ENCODE measurements at places on chromosomes 4 and X.
A peak's percentile ranks its signal among the peaks of the same experiment; 100 is the strongest.

- H3K27me3 ChIP-seq: no peaks in the 10 kb centered on the region
- no peak overlapping the region for H3K27ac ChIP-seq
- no peak for DNase-seq
- H3K36me3 ChIP-seq: no peaks in the 10 kb centered on the region
- no peaks in the 10 kb centered on the region for H3K4me1 ChIP-seq
These were observed 205.4 kb upstream of the GK2 start for GRCh38 chr4:79613269-79613935.

DNA sequence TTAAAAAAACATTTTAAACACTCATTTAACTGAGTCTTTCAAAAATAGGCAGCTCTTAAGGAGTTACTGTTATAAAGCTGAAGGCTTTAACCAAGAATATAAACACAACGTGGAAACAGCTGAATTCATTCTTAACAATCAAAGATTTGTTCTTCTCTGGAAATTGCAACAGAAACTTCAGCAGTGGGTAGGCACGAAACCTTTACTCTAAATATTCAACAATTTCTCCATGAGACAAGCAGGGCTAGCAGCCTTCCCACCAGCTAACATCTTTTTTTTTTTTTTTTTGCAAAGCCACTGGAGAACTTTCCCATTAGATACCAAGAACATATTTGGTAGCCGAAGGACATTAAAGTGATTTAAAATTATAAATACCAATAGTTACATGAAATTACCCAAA lies 78.2 kb upstream of the PRSS48 start:
- no peak overlapping the region for H3K27ac ChIP-seq
- DNase-seq: no peak
- no peaks in the 10 kb centered on the region for H3K4me1 ChIP-seq
- no peaks in the 10 kb centered on the region for H3K36me3 ChIP-seq
- H3K27me3 ChIP-seq: no peaks in the 10 kb centered on the region

- no peak for DNase-seq
- no peak overlapping the region for H3K27ac ChIP-seq
- H3K4me3 ChIP-seq: no peak overlapping the region
- peaks cover 61% of the 10 kb centered on the region for H3K36me3 ChIP-seq
- no peaks in the 10 kb centered on the region for H3K27me3 ChIP-seq
These were observed 113.7 kb upstream of the NEXMIF start for GRCh38 chrX:75038925-75039324.

DNA sequence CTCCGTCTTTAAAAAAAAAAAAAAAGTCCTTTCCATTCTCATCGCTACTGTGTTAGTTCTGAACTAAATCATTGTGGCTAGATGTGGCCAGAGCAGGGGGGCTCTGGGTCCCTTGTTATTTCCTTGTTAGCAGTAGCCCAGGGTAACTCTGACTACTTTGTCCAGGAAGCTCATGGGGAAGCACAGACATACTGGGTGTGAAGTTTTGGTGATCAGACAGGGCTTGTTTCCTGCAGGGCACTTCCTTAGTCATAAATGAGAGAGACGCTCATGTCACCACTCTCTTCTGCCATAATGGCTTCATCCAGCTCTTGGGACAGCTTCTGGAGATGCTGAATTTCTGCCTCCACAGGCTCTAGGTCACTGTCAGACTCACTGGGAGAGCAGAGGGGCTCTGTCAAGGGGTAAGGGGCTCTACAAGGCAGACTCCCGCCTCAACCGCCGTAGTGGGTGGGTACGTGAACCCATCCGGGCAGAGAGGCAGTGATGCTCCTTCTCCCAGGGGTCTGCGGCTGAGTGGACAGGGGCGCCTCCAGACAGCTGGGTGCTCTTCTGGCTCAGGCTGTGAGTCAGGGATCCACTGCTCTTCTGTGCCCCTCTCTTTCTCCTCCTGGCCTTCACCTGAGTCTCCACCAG lies 12.9 kb downstream of the STIM2 start:
- DNase-seq: no peak
- no peak overlapping the region for H3K27ac ChIP-seq
- no peaks in the 10 kb centered on the region for H3K27me3 ChIP-seq
- no peak overlapping the region for H3K4me3 ChIP-seq
- peaks cover 7% of the 10 kb centered on the region for H3K36me3 ChIP-seq

DNA sequence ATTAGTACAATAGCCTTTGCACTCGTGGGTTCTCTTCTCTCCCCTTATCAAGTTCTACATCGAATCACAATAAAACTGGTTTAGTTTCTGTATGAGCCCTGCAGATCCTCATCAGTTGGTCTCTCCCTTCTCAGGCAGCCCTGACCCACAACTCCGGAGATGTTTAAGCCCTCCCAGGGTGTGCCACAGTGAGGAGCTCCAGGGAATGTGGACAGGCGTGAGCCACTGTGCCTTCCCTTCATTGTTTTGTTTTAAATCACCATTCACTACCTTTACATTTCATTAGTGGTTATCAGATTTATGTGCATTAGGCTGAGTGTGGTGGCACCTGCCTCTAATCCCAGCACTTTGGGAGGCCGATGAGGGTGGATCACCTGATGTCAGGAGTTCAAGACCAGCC lies 133.2 kb downstream of the LARP7 start:
- no peaks in the 10 kb centered on the region for H3K27me3 ChIP-seq
- H3K4me1 ChIP-seq: no peaks in the 10 kb centered on the region
- no peak overlapping the region for H3K4me3 ChIP-seq
- no peak overlapping the region for H3K27ac ChIP-seq
- H3K36me3 ChIP-seq: no peaks in the 10 kb centered on the region
- DNase-seq: no peak

GRCh38 chr4:75769036-75769435 lies 44.7 kb downstream of the USO1 start:
- no peaks in the 10 kb centered on the region for H3K27me3 ChIP-seq
- H3K36me3 ChIP-seq: peaks cover 49% of the 10 kb centered on the region
- no peaks in the 10 kb centered on the region for H3K4me1 ChIP-seq
- no peak overlapping the region for H3K27ac ChIP-seq
- no peak for DNase-seq

GRCh38 chr4:56757261-56757746 lies 64.2 kb downstream of the SPINK2 start:
- DNase-seq: no peak
- H3K36me3 ChIP-seq: no peaks in the 10 kb centered on the region
- H3K4me3 ChIP-seq: no peak overlapping the region

DNA sequence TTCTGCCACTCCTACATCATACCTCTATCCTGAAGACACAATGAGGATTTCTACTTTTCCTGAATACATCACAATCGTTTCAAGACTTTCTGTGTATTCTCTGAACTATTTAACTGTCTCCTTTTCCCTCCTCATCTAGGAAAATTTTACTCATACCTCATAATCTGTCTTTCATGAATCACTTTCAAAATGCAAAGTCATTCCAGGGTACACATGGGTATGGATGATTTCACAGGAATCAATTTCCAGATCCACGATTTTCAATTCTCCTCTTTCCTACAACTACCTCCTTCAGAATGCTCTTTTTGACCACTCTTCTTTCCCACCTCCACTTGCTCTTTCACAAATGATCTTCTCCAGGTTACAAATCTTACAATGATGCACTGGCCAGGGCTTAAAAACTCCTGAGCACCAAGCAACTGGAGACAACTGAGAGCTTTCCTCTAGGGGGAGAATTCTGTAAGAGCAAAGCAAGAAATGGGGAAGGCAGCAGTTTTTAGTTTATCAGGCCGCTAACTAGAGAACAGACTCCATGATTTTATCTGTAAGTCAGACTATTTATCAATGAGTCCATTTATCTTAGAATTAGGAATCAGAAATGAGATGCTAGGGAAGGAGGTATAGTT lies 116.4 kb downstream of the PPP3CA start:
- H3K4me1 ChIP-seq: no peaks in the 10 kb centered on the region
- H3K36me3 ChIP-seq: no peaks in the 10 kb centered on the region
- no peak for DNase-seq
- H3K4me3 ChIP-seq: no peak overlapping the region
- H3K27me3 ChIP-seq: no peaks in the 10 kb centered on the region
- H3K27ac ChIP-seq: no peak overlapping the region

DNA sequence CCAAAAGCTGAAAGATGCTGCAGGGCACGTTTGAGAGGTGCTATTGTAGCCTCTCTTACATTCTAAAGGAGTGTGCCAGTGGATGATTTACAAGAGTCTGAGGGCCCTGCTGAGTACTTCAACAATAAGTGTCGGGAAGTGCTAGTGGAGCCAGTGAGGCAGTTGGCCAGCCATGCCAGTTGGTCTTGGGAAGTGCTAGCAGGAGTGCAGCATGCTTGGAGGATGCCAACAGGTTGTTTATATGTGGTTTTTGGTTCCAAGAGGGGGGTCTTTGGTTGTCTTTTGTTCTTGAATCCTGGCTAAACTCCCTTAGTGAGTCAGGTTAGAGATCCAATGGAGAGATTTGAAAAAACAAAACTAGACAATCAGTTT lies 335.3 kb downstream of the PABPC4L start:
- H3K27me3 ChIP-seq: no peaks in the 10 kb centered on the region
- no peaks in the 10 kb centered on the region for H3K4me1 ChIP-seq
- no peaks in the 10 kb centered on the region for H3K36me3 ChIP-seq

- H3K4me3 ChIP-seq: no peak overlapping the region
- no peak overlapping the region for H3K27ac ChIP-seq
- no peaks in the 10 kb centered on the region for H3K27me3 ChIP-seq
- peaks cover 3% of the 10 kb centered on the region for H3K36me3 ChIP-seq
- peaks cover 10% of the 10 kb centered on the region for H3K4me1 ChIP-seq
- no peak for DNase-seq
These were observed 125.4 kb downstream of the ATXN3L start for GRCh38 chrX:13194291-13195103.

- no peaks in the 10 kb centered on the region for H3K27me3 ChIP-seq
- no peak overlapping the region for H3K4me3 ChIP-seq
- no peak overlapping the region for H3K27ac ChIP-seq
- H3K36me3 ChIP-seq: no peaks in the 10 kb centered on the region
- no peak for DNase-seq
These were observed 33.9 kb downstream of the POF1B start for GRCh38 chrX:85345523-85345922.

GRCh38 chr4:173014113-173014558 lies 154.5 kb upstream of the GALNT7 start:
- no peaks in the 10 kb centered on the region for H3K27me3 ChIP-seq
- no peaks in the 10 kb centered on the region for H3K4me1 ChIP-seq
- H3K27ac ChIP-seq: no peak overlapping the region
- peak; percentile 86 for DNase-seq

DNA sequence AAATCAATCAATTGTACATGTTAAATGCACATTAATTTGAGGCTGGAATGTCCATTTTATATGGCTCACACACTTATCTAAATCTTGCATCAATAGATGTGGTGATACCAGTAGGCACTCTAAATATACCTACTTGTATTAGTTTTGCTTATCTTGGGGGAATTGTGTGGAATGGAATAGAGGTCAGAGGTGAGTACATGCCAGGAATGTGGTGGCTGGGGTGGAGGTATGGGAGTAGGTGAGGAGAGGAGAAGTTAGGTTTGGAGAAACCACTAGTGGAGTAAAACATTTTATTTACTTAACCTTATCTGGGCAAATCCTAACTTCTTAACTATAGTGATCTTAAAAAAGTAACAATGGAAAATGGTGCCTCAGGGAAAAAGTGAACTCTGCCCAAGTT lies 163.1 kb downstream of the ATG4A start:
- no peak for DNase-seq
- H3K27me3 ChIP-seq: no peaks in the 10 kb centered on the region
- H3K4me1 ChIP-seq: no peaks in the 10 kb centered on the region
- no peak overlapping the region for H3K4me3 ChIP-seq

DNA sequence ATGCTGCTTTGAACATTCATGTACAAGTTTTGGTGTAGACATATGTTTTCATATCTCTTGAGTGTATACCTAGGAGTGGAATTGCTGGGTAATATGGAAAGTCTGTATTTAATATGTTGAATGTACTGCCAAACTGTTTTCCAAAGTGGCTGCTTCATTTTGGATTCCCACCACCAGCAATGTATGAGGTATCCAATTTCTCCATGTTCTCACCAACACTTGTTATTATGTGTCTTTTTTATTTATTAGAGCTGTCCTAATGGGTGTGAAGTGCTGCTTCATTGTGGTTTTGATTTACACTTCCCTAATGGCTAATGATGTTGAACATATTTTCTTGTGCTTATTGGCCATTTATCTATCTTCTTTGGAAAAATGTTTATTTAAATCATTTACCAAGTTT lies 60.4 kb downstream of the BCOR start:
- peaks cover 4% of the 10 kb centered on the region for H3K36me3 ChIP-seq
- H3K27me3 ChIP-seq: no peaks in the 10 kb centered on the region
- H3K27ac ChIP-seq: no peak overlapping the region
- DNase-seq: no peak
- peaks cover 4% of the 10 kb centered on the region for H3K4me1 ChIP-seq
- no peak overlapping the region for H3K4me3 ChIP-seq

DNA sequence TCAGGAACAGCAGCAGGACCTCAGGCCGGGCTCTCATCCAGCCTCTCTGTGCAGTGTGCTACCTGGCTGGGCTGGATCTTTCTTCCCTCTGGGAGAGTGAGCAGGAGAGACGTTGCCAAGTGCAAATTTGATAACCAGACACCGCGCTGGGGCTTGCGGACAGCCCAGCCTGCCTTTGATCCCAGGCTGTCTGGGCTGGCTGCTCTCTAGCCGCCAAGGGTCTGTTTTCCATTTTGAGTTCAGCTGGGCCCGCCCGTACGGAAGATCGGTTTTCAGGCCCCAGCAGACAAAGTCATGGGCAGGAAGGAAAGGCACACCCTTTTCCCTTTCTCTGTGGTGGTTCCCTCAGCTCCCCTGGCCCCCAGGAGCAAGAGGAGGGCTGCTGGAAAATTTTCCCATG lies 90.2 kb downstream of the CPZ start:
- H3K36me3 ChIP-seq: no peaks in the 10 kb centered on the region
- no peaks in the 10 kb centered on the region for H3K4me1 ChIP-seq
- H3K4me3 ChIP-seq: no peak overlapping the region
- H3K27me3 ChIP-seq: no peaks in the 10 kb centered on the region

GRCh38 chr4:8015512-8015911 lies 75.9 kb upstream of the AFAP1 start:
- H3K36me3 ChIP-seq: no peaks in the 10 kb centered on the region
- no peak overlapping the region for H3K27ac ChIP-seq
- no peaks in the 10 kb centered on the region for H3K4me1 ChIP-seq
- H3K27me3 ChIP-seq: no peaks in the 10 kb centered on the region
- no peak overlapping the region for H3K4me3 ChIP-seq

- no peak overlapping the region for H3K4me3 ChIP-seq
- no peak overlapping the region for H3K27ac ChIP-seq
- no peak for DNase-seq
- H3K4me1 ChIP-seq: no peaks in the 10 kb centered on the region
- no peaks in the 10 kb centered on the region for H3K27me3 ChIP-seq
These were observed 18.4 kb upstream of the ANAPC4 start for GRCh38 chr4:25358515-25359275.
